Vagina (tissue), 2 donors: ENCODE measurements at places on chromosomes 1 and 21.

DNA sequence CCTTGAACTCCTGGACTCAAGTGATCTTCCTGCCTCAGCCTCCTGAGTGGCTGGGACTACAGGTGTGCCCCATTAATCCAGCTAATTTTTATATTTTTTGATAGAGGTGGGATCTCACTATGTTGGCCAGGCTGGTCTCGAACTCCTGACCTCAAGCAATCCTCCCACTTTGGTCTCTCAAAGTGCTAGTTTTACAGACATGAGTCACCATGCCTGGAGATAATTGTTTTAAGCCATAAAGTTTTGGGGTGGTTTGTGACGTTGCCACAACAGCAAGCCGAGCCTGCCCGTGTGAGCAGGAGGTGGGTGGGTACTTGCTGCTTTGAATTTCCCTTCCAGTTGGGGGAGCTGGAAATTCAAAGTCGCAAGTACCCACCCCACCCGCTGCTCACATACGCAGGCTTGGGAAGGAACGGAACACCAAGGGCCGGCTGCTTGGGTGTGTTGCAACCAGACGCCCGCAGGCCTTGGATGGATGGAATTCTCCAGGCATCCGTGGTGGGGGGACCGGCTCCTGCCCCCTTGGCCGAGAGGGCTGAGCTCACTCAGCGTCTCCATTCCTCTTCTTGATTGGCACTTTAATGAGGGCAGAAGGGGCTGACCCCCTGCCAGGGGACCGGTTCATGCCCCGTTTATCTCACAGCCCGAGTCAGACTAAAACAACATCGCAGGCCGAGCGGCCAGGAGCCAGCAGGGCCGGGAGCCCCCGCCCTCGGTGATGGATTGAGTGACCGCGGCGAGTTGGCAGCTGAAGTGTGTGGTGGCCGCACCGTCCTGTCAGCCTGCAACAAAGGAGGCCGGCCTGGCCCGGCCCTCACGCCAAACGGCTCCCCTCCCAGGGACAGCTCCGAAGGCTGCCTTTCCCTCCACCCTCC lies 78.1 kb downstream of the DHRS3 start:
- H3K4me1 ChIP-seq, result peaks cover 25% of the 10 kb centered on the region
- H3K4me3 ChIP-seq, result peak overlapping the region; percentile 28
- H3K27me3 ChIP-seq, result no peaks in the 10 kb centered on the region
- peak overlapping the region; percentile 76 for H3K27ac ChIP-seq
- DNase-seq, result no peak

DNA sequence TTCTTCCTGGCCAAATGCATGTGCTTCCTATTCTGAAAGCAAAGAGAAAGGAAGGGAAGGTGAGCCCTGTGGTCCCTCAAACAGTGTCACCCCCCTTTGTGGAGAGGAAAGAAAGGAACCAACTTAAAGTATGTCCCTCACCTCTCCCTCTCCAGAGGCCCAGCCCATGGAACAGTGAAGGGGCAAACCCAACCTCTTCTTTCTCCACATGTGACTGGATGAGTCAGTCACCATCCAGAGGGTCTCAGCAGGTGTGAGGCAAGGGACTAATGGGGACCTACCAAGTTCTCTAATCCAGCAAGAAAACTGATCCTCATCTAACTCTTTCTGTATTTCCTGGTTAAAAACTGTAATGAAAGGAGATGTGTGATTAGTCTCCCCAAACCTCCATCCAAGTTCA lies 145.7 kb downstream of the EDEM3 start:
- H3K4me3 ChIP-seq, result no peak overlapping the region
- no peaks in the 10 kb centered on the region for H3K27me3 ChIP-seq
- H3K36me3 ChIP-seq, result no peaks in the 10 kb centered on the region
- DNase-seq, result no peak

- H3K27ac ChIP-seq, result no peak overlapping the region
- H3K27me3 ChIP-seq, result no peaks in the 10 kb centered on the region
- DNase-seq, result no peak
- H3K36me3 ChIP-seq, result no peaks in the 10 kb centered on the region
- no peak overlapping the region for H3K4me3 ChIP-seq
- no peaks in the 10 kb centered on the region for H3K4me1 ChIP-seq
Measured at GRCh38 chr1:172905452-172905851, 145.3 kb downstream of the TNFSF18 start.

DNA sequence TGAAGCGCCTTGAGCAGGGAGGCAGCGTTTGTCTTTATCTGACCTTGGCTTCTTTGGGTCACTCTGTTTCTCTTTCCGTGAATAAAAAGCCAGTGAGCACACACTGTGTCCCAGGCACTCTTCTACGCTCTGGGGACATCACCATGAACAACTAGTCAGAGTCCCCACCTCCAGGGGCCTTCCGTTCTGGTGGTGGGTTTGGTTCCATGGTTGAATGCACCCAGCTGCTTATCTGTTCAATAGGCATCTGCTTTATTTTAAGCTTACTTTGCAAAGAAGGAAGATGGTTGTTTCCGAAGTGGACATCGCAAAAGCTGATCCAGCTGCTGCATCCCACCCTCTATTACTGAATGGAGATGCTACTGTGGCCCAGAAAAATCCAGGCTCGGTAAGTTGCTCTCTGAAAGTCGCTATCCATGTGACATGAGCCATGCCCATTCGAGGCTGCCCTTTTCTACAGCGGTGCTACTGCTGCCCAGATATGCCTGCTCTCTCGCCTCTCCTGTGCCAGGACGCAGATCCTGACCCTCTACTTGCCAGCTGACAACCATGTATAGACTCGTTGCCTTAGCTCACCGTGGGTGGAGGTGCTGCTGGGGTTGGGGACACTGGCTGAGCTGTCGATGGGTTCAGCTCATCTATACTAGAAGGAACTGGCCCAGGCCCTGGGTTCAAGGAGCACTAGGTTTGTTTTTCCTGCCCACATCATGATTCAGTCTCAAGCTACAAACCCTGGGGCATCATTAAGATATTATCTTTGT lies 5.9 kb downstream of the MX1 start:
- peaks cover 4% of the 10 kb centered on the region for H3K4me1 ChIP-seq
- H3K27me3 ChIP-seq, result no peaks in the 10 kb centered on the region
- DNase-seq, result peak; percentile 77
- no peak overlapping the region for H3K4me3 ChIP-seq
- peaks cover 49% of the 10 kb centered on the region for H3K36me3 ChIP-seq

DNA sequence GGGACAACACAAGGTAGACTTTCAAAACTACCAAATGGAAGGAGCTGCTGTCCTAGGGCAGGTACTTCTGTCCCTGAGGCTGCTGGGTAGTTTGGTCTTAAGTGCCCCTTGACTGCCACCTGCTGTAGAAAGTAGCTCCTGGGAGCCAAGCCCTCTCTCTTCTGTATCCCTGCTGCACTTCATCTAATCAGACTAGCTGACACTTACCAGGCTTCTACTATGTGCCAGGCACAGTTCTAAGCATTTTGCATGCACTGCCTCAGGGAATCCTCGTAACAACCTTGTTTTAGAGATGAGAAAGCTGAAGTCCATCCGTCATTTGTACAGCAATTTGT lies 15.9 kb upstream of the SRSF4 start:
- H3K4me1 ChIP-seq, result peaks cover 11% of the 10 kb centered on the region
- H3K36me3 ChIP-seq, result no peaks in the 10 kb centered on the region
- H3K27me3 ChIP-seq, result no peaks in the 10 kb centered on the region
- H3K4me3 ChIP-seq, result no peak overlapping the region
- no peak overlapping the region for H3K27ac ChIP-seq
- DNase-seq, result no peak

- no peak overlapping the region for H3K4me3 ChIP-seq
- no peaks in the 10 kb centered on the region for H3K27me3 ChIP-seq
- H3K36me3 ChIP-seq, result no peaks in the 10 kb centered on the region
- H3K4me1 ChIP-seq, result no peaks in the 10 kb centered on the region
- H3K27ac ChIP-seq, result no peak overlapping the region
Measured at GRCh38 chr1:182330303-182330702, 61.3 kb downstream of the GLUL start.

DNA sequence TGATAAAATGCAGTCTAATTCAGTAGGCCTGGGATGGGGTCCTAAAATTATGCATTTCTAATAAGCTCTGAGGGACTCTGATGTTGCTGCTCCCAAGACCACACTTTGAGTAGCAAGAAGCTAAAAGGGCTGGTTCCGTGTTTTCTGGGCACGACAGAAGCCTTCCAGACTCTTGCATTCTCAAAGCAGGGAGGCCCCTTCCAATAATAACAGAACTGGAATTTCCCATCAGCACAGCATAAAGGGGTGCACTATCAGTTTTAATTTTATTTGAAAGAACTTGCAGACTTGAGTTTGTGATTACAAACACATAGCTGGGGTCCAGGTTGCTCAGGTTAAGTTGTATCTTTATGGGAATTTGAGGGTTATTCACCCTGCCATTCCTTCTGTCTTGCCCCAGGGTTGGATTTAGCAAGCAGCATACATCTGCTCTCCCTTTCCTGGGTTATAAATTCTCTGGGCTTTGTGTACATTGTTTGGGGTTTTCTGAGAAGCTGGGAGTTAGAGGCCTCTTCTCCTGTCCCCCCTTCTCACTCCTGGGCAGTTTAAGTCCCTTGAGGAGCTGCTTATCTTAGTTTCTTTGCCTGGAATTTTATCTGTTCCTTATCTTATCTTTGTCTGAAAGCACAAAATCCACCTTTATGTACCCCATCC lies 94.2 kb upstream of the SLC2A1 start:
- H3K27me3 ChIP-seq, result no peaks in the 10 kb centered on the region
- H3K27ac ChIP-seq, result no peak overlapping the region
- peaks cover 44% of the 10 kb centered on the region for H3K4me1 ChIP-seq
- no peaks in the 10 kb centered on the region for H3K36me3 ChIP-seq
- no peak for DNase-seq

DNA sequence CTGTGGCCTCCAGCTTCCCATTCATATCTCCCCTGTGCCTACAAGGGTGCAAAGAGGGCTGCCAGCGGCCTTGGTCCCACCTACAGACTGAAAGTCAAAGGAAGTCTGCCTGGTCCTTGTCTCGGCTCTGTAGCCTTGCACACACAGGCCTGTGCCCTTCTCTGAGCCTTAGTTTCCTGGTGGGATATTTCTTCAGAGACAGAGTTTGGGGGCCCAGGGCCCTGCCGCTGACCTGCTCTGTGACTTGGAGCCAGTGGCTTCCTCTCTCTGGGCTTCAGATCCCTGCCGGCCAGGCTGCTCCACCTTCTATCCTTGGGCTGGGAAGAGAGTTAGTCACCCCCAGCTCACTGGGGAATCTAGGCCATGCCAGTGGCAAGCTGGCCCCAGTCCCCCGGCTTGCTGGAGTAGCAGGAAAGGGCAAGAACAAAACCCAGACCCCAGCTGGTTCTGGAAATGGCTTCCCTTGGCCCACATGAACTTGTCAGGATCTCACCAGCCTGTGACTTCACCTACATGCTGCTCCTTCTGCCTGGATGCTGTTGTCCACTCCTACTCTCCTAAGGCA lies 1.0 kb upstream of the TMEM61 start:
- no peak for DNase-seq
- no peaks in the 10 kb centered on the region for H3K4me1 ChIP-seq
- no peaks in the 10 kb centered on the region for H3K27me3 ChIP-seq

GRCh38 chr21:42533306-42533962 lies 19.8 kb downstream of the SLC37A1 start:
- H3K27me3 ChIP-seq, result no peaks in the 10 kb centered on the region
- no peaks in the 10 kb centered on the region for H3K36me3 ChIP-seq
- peak overlapping the region; percentile 33 for H3K27ac ChIP-seq
- peaks cover 8% of the 10 kb centered on the region for H3K4me1 ChIP-seq

DNA sequence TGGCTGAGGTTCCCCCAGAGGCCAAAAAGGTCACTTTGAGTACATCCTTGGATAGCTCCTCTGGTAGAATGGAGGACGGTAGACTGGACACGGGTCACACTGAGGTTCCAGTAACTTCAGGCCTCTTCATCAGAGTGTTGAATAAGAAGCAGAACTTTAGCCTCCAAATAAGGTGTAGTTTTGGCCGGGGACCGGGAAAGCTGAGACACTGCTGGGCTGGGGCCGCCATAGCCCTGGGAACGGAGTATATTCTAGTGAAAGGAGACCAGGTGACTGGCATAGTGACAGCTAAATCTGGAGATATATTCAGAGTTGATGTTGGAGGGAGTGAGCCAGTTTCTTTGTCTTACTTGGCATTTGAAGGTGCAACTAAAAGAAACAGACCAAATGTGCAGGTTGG lies 84.1 kb downstream of the EVA1C start:
- no peak for DNase-seq
- peak overlapping the region; percentile 83 for H3K27ac ChIP-seq
- H3K27me3 ChIP-seq, result no peaks in the 10 kb centered on the region
- H3K4me3 ChIP-seq, result no peak overlapping the region

- peaks cover 7% of the 10 kb centered on the region for H3K4me1 ChIP-seq
- H3K4me3 ChIP-seq, result no peak overlapping the region
- H3K27ac ChIP-seq, result no peak overlapping the region
- H3K36me3 ChIP-seq, result no peaks in the 10 kb centered on the region
Measured at GRCh38 chr1:145884675-145885074, 991 bp downstream of the ANKRD35 start.

GRCh38 chr1:151708891-151709290 lies 7.7 kb downstream of the CELF3 start:
- no peak overlapping the region for H3K4me3 ChIP-seq
- no peak overlapping the region for H3K27ac ChIP-seq
- no peaks in the 10 kb centered on the region for H3K4me1 ChIP-seq
- H3K36me3 ChIP-seq, result no peaks in the 10 kb centered on the region
- no peaks in the 10 kb centered on the region for H3K27me3 ChIP-seq
- DNase-seq, result no peak

- H3K4me3 ChIP-seq, result no peak overlapping the region
- no peak for DNase-seq
- no peak overlapping the region for H3K27ac ChIP-seq
- H3K36me3 ChIP-seq, result no peaks in the 10 kb centered on the region
- no peaks in the 10 kb centered on the region for H3K4me1 ChIP-seq
Measured at GRCh38 chr1:222880587-222880986, 65.7 kb downstream of the DISP1 start.

DNA sequence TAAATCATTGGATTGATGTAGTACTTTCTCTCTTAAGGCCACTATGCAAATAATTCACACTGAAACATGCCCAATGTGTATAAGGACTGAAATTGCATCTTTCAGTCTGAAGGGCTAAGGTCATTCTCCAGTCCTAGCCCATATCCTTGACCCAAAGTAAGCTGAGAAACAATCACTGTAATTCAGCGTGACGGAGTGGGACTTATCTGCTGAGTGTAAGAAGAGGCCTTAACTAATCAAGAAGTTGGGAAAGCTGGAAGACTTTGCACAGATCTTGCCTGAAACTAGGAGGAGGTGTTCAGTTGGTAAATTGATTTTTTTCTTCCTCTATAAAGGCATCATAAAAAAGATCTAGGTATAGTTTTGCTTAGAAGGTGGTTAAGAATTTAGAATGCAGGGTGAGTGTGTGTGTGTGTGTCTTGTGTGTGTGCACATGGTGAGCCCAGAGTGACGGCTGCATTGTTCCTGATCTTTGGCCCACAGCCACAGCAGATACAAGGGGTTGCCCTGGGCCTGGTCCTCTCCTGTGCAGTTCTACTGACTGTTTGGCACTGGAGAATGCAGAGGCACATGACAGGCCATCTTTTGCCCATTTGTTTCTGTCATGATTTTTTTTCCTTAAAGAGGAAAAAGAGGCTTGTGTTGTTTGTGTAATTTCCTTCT lies 13.3 kb upstream of the PPP2R5A start:
- no peaks in the 10 kb centered on the region for H3K36me3 ChIP-seq
- H3K27me3 ChIP-seq, result no peaks in the 10 kb centered on the region
- DNase-seq, result no peak
- no peak overlapping the region for H3K27ac ChIP-seq
- no peaks in the 10 kb centered on the region for H3K4me1 ChIP-seq
- no peak overlapping the region for H3K4me3 ChIP-seq
